WERI-Rb-1 (cell line): ENCODE measurements at places on chromosomes 7 and 10.

DNA sequence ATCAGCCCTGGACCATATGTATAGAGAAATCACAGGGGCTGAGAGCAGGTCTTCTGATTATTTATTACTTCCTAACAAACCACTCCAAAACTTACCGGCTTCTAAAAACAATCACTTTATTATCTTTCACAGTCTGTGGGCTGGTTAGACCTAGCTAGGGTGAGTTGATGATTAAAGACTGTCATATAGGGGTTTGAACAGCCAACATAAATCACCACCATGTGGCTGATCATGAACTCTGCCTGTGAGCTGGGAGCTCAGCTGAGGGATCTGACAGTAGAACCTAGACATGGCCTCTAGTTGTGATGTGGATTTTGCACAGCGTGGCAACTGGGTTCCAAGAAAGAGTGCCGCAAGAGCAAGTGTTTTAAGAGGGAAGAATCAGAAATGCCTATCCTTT lies 305.4 kb downstream of the CSTF2T start:
- DNase-seq, result no peak

DNA sequence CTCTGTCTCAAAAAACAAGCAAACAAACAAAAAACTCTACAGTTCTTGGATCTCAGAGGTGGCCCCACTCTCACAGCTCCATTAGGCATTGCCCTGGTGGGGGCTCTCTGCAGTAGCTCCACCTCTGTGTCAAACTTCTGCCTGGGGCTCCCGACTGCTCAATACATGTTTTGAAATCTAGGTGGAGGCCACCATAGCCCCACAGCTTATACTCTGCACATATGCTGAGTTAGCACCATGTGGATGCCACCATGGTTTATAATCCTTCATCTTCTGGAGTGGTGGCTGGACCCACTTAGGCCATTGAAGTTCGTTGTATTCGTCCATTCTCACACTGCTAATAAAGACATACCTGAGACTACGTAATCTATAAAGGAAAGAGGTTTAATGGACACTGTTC lies 78.4 kb downstream of the SEPTIN14 start:
- no peak for DNase-seq

- no peak for DNase-seq
Measured at GRCh38 chr10:125056161-125057132, 103.9 kb downstream of the CTBP2 start.

DNA sequence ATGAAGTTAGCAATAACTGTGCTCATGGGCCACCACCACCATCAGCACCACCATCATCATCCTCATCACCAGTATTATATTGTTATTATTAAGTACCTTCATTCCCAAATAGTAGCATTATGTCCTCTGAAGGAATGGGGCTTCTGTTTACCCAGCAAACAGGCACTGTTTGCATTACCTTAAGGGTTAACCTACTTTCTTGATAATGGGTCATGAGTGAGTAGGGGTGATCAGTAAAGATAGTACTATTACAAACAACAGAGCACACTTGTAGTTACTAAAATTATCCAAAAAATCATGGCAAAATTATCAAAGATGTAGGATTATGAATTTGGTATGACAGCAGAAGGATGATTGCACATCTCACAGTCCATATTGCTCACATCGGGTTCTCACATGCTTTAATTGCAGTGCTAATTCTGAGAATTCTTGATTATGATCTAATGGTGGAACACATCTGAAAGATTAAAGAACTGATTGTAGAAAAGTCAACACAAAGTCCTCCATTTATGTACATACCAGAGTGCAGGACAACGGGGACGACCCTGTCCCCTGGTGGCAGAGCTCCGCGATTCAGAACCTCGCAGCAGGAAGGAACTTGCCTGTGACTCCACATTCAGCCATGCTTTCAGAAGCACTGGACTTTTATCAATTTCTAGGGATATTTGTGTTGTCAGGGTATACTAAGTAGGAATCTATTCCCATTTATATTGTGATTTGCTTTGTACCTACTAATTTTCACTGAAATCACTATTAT lies 31.0 kb downstream of the PDE1C start:
- DNase-seq, result peak; percentile 28

- DNase-seq, result no peak
Measured at GRCh38 chr7:27115221-27116026, 12.9 kb upstream of the HOXA2 start.

GRCh38 chr10:117968354-117969182 lies 78.2 kb downstream of the RAB11FIP2 start:
- peak; percentile 95 for DNase-seq

- no peak for DNase-seq
Measured at GRCh38 chr7:101632641-101633040, 3.5 kb upstream of the MYL10 start.

DNA sequence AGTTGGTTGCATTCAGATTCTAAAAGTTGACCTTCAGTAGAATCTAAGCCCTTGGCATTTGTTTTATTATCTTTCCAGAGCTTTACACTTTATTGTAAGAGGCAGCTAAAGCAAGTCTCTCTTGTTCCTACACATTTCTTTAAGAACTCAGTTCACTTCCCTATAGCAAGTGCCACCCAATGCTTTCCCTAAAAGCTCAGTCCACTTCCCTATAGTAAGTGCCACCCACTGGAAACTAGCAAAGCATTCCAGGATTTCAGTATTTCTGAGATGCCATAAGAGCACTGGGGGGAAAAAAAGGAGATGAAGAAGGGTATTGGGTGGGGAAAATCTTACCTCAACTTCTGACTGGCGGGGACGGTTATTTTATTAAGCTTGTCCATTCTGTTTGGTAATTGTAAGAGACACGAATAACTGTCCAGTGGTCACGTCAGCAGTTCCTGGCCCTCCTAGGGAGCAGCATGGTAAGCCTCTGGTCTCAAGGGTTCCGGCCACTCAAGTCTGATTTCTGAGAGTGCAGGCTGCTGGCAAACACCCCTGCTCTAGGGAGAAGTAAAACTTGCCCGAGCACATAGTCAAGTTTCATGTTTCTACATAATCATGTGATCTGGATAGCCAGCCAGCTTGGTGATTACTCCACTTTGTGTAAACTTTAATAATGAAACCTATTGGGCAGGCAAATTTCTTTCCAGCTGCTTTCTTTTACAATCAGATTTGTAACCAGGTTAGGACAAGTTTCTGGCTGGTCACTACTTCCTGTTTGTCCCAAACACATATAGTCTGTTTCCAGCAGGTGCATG lies at the start of gene BLNK:
TSS of gene BLNK (minus strand) at position 554 of the 800 bp plus-strand sequence. CDS start at position 383, 171 bp downstream.
- DNase-seq, result no peak

DNA sequence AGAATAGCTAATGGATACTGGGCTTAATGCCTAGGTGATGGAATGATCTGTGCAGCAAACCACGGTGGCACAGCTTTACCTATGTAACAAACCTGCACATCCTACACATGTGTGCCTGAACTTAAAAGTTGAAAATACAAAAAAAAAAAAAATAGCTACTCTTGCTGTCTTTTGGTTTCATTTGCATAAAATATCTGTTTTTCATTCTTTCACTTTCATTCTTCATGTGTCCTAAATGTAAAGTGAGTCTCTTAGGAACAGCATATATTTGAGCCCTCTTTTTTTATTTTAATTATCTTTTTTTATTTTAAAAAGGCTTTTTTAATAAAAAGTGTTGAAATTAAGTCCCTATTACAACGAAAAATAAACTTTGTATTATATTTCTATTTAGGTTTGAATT lies 836.1 kb upstream of the KCND2 start:
- DNase-seq, result no peak

- no peak for DNase-seq
Measured at GRCh38 chr10:14528450-14528849, 197.7 kb upstream of the FRMD4A start.

GRCh38 chr10:77208684-77209256 lies 428.8 kb downstream of the KCNMA1 start:
- DNase-seq, result no peak

DNA sequence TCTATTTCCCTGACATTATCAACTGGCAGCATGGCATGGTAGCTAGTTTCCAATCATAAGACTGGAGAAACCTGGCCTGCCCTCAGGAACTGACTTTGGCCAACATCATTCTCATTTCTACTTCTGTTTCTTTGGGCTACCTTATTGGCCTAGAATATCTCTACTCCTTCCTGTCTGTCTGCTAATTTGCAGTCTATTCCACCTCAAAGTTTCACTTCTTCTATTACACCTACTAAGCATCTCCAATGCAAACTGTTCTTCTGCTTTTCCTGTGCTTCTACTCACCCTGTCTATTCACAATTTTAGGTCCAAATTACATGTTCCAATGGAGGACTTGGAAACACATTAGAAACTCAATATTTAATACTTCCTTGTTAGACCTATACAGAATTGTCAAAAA lies 65.6 kb downstream of the ZNF503 start:
- no peak for DNase-seq

GRCh38 chr7:93148144-93148543 lies at the start of gene SAMD9L:
Gene SAMD9L, minus strand, starts transcription at chr7:93148385. Its CDS starts 12,414 bp downstream, at chr7:93135971.
- no peak for DNase-seq

GRCh38 chr7:110388457-110388856 lies 702.5 kb upstream of the LRRN3 start:
- DNase-seq, result no peak

DNA sequence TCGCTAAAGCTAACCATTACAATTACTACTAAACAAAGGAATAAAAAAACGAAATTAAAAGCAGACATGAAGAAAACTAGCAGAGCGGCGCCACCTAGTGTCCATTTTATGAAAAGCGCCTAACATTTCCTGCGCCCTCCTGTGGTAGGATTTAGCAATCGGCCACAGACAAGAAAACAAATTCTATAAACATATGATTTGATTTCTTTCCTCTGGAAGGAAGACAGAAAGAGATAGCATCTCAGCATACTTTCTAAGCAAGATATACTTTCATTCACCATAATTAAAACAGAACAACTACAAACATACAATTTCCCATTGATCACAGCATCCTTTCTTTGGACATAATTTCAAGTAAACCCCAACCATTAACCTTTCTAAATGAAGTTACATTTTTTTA lies 337.7 kb upstream of the NPVF start:
- DNase-seq, result peak; percentile 32

DNA sequence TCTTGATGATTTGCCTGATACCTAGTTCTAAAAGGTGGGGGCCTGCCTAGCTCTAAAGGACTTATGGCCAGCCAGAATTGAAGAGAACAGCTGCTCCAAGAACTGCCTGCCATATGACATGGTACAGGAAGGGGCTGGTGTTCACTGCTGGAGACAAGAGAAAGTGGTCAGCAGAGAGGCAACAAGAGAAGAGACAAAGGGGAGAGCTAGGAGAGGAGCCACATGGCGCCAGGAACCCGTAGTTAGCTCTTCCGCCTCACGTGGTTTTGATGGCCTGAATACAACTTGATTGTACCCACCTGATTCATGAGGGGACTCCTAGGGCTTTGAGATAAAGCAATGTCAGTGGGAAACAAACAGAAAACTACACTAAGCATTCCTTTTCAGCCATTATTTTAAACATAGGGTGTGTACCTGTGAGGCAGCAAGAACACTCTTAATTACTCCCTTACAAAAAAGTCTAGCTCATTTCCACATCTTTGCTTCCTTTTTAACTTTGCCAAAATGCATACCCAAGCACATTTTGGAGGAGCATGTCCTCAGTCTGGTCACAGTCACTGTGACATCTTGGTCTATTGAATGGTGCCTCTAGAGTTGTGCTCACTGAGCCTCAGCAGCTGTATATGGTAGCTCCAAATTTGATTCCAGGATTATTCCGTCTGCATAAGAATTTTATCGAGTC lies 71.6 kb downstream of the CCDC71L start:
- no peak for DNase-seq

DNA sequence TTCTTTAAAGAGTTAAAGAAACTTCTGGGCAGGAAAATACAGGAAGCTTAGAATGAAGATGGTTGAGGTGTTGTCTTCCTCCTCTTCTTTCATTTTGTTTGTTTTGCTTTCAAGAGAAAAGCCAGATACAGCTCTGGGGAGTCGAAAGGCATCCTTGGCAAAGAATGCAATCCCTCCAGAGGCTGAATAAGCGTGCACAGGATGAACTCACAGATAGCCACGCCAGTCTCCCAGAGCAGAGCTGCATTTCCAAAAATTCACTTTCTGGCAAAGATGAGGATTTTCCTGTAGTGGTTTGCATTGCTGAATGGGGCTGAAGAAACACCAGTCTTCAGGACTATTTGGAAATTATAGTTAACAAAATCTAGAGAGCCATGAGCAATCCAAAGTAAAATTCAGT lies 336.4 kb downstream of the NRG3 start:
- DNase-seq, result no peak

GRCh38 chr10:70462349-70462984 lies 16.1 kb upstream of the PALD1 start:
- DNase-seq, result no peak

DNA sequence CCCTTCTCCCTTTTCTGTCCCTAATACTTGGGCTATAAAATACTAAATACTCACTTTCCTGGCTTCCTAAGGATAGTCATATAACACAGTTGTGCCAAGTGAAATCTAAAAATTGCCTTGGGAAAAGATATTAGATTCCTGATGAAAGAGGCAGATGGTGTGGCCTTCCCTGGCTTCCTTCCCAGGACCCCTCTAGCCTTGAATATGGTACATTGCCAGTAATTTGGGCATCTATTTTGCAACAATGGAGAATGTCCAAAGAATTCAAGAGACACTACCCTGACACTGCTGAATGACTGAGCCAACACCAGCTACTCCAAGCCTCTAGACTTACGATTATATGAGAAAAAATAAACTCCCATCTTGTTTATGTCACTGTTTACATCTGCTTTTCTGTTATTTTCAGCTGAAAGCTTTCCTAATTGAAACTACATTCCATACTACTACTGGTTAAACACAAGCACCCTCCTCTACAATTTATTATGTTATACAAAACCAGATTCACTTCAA lies 17.9 kb downstream of the COPG2 start:
- no peak for DNase-seq

GRCh38 chr7:44460325-44460724 lies 30.1 kb downstream of the NUDCD3 start:
- no peak for DNase-seq

DNA sequence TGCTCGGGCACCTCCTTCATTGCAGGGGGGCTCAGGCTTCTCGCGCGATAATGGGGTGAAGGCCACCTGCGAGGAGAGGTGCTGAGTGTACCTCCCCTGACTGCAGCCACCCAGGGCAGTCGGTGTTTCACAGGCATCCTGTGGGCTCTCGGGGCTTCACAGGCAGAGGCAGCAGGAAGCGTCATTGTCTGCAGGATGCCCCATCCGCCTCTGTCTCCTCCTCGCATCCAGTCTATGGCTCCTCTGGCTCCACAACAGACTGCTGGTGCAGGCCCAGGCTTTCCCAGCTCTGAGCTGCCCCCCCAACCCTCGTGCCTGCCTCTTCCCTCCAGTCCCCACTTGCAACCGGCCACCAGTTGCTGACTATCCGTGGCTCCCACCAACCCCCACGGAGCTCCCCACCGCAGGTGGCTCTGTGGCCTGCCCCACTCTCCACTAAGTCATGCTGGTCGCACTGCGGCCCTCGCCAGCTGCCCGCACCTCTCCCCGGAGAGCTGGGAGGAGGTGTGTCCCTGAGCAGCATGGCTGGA lies 36.5 kb downstream of the CAMK2B start:
- peak; percentile 5 for DNase-seq

DNA sequence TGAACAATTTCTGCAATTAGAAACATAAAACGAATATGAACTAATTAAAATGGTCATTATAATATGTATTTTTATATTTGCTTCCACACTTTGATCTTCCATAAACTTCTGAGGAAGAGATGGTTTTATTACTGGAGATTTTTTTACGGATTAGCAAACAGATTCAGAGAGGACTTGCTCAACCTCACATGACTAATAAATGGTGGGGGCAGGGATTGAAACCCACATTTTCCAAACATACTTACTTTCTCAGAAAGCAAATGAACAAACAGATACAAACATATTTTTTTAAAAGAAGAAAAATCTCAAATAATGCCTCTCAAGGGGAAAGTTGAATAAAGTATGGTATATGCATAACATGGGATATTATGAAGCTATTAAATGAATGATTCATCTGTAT lies 18.3 kb downstream of the ANKMY2 start:
- DNase-seq, result no peak
